ENCODE measurements at places on chromosomes 7 and 10. TPM values are rescaled to one million over a fixed set of nuclear protein-coding genes. Genes with fewer than 3 reads are reported as not detected.

DNA sequence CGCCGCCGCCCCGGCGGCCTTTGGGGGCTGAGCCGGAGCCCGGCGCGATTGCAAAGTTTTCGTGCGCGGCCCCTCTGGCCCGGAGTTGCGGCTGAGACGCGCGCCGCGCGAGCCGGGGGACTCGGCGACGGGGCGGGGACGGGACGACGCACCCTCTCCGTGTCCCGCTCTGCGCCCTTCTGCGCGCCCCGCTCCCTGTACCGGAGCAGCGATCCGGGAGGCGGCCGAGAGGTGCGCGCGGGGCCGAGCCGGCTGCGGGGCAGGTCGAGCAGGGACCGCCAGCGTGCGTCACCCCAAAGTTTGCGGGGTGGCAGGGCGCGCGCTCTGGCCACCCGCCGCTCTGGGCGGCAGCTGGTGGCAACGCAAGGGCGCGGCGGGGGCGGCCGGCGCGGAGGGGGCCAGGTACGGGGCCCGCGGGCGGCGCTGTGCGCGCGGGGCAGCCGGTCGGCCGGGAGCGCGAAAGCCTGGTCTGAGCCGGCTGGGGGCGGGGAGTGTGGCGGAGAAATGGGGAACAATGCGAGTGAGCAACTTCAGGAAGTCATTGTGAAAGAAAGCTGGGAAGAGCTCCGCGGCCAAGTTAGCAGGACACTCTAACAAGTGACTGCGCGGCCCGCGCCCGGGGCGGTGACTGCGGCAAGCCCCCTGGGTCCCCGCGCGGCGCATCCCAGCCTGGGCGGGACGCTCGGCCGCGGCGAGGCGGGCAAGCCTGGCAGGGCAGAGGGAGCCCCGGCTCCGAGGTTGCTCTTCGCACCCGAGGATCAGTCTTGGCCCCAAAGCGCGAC, at the start of gene IKZF1:
Gene IKZF1 (plus strand): TSS at position 588 of the 782 bp plus-strand sequence. CDS start 14,346 bp downstream, outside the sequence.
- peak; percentile 27 for DNase-seq

DNA sequence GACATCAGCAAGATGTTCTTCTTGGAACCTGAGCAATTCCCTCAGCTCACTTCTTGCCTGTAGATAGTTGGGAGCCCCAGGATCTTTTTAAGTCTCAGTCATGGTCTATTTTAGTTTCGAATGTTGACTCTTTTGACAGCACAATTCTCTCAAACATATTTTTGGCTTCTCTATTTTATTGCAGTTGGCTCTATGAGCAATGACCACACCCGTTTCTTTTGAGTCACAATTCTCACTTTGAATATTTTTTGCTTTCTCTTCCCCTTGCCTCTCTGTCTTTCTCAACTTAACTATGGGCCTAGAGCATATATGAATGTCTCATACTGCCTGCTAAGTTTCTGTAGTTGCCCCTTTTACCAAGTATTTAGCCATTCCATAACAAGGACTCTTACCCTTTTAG, 222.8 kb downstream of the PTN start:
- no peak for DNase-seq

Gene PAOX
- 9.6 TPM for total RNA-seq

Gene C7orf57
- total RNA-seq, result not detected

Gene PTN
- total RNA-seq, result 1.6 TPM

- DNase-seq, result no peak
Measured at GRCh38 chr7:143479055-143479766, 1.5 kb downstream of the TAS2R41 start.

Gene LEP
- 72.8 TPM for total RNA-seq

Gene IGFBP1
- total RNA-seq, result 0.99 TPM

All from body of pancreas (tissue), 4 donors.